ENCODE measurements at places on chromosomes 6 and 20.

DNA sequence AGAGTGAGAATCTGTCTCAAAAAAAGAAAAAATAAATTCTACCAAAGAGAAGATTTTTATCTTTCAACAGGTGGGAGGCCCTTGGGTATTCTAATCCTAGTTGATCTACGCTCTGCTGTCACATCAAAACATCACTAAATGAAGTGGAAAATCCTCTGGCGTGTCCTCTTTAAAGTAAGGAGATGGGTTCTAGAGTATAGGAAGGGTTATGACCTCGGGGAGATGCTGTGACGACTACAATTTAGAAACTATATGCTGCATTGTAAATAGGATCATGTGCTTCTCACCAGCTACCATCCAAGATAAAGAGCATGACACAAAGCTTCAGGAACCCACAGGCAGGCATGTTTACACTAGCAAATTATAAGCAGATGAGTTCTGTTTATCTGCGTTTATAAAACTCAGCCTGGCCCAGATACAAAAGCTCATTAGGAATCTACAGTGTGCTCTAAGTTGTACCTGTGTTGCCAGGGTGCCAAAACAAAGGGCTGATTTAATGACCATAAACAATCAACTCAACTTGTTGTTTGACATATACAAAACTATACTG lies 197.1 kb upstream of the PLN start:
- DNase-seq: peak; percentile 17

GRCh38 chr6:124285146-124285545 lies 481.5 kb downstream of the NKAIN2 start:
- no peak for DNase-seq

DNA sequence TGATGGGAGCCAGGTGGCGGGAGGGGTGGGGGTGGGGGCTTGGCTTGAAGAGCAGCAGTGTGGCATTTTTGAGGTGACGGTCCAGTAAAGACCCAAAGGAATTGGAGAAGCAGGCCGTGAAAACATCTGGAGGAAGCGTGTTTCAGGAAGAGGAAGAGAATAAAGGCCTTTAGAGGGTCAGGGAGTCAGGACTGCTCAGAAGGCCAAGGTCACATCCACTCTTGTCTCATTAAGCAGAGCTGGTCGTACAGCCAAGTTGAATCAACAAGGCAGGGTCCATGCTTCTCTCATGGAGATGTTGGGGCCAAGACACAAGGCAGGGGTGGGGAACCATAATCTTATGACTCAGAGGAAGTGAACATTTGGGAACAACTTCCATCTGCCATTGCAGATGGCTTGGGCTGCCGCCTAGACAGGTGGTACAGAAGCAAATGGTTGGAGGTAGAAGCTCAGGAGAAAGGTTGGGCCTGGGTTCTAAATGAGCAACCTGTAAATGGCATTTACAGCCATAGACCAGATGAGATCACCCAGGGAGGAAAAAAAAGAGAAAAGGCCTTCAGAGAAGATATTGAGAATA lies 179.6 kb downstream of the TTLL2 start:
- DNase-seq: no peak

DNA sequence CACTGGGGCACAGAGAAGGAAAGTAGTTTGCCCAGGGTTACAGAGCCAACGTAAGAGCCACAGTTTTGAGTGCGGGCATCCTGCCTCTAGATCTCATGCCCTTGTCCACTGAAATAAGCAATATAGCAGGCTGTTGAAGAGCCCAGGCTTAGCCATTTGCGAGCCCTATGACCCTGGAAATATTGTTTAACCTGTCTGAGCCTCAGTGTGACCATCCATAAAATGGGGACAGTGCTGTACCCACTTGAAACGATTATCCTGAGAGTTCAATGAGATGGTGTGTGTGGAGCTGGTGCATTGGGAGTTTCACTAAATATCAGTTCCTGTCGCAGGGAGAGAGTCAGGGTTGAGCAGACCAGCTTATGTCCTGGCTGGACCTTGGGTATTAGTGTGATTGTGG lies 173.1 kb upstream of the KCNG1 start:
- no peak for DNase-seq

- DNase-seq: no peak
Measured at GRCh38 chr20:50280851-50281655, 90.4 kb downstream of the CEBPB start.

- no peak for DNase-seq
Measured at GRCh38 chr6:163354085-163354484, 60.4 kb upstream of the QKI start.

DNA sequence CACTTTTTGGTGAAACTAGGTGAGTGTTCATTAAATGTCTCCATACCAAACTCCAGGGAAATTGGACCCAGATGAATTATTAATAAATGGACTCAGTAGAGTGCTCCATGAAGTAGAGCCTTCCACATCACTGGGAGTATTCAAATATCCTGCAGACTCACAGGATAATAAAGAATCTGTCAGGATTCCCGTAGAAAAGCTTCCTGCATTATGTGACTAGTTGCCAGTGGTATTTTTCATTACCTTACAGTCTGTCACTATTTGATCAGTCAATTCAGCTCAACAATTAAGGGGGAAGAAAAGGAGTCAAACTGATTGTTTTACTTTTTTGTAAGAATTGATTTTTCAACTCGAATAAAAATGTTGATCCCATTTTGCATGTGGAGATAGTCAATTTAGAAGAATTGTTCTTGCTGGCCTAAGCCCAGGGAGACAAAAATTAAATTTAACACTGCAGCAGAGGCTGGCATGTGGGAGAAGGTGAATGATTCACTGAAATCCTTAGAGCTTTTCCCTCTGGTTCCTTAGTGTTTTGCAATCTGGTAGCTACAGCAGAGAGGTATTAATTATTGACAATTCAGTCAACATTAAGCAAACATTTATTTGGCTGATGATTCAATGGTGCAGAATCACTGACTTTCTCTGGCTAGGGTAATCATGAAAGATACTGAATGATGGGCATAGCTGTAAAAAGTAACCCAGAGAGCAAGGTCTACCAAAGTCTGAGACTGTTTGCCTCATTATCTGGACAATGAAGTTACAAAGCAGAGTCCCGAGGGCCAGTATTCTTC lies 442.4 kb downstream of the CD83 start:
- DNase-seq: no peak

DNA sequence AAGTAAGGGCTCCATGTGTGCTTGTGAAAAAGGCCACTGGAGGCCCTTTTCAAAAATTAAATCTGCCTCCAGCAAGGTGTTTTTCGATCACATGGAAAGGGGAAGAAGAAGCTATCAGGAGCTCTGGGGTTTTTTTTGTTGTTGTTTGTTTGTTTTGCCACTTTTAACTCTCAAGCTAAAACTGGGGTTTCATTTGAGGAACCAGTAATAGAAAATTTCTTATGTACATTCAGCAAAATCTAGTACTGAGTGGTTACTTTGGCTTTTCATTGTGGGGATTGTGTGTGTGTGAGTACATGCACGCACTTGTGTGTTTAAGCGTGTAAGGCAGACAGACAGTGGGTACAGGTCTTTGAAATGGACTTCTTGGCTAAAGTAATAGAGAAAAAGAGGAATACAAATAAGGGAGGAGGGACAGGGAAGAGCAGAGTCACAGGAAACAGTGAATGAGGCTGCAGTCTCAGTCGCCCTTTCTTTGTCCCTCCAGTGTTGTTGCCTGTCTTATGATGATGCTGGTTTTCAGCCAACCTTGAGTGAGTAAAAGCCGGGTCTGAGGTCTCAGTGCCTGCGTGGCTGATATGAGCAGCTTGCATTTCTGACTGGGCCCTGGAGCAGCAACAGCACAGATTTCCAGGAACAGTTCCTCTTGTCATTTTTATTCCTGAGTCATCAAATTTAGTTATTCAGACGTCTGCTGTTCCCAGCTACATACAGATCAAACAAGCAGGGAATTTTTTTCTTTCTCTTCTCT lies 26.2 kb downstream of the SLC16A10 start:
- DNase-seq: no peak

DNA sequence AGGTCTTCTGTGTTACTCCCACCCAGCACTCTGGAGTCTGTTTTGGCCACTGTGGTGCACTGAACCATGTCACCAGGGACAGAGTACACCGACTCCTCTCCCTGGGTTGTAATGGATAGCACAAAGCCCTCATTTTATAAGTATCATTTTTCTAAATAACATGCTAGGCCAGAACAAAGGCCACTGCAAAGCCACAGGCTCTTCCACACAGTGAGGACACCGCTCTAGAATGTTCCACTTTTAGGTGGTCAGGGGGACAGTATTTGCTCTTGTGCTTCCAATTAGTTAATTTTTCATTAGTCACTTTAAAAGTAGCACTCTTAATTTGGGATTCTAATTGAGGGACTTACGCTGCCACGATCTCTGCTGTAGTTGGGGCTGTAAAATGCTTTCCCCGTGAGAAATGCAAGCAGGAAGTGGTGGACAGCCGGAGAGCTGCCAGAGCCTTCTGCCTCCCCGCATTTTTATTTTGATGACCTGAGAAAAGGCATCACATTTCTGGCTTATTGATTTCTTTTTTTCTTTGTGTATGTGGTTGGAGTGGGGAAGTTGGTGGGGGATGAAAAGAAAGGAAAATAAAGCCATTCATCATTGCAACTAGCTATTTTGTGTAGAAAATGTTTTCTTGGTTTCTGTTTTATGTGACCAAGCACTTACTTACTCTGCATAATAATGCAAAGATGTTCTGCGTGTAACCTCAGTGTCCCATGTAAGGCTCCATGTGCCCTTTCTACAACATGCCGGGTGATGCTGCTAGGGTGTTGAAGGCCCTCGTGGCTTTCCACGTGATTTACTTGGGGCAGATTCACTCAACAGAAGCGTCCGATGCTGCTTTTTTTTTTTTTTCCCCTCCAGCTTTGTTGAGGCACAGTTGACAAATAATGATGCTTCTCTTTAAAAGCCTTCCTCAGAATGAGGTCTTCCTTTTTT lies 195.9 kb downstream of the SASH1 start:
- DNase-seq: no peak

DNA sequence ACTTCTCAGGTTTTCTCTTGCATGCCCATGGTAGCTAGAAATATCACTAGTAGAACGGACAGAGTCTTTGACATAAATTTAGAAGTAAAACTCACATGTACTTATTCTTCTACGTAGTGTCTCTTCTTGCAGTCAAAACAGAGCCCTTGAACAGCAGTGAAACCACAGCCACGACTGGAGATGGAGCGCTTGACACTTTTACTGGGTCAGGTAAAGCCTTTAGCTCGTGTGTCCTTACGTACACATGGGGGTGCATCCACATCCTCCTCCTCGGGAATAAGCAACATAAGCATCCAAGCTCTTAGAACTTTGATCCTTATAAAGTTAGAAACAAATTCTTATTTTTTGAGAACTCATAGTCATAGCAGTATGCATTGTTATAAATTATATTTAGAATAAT lies 215.3 kb downstream of the EYA4 start:
- DNase-seq: no peak

DNA sequence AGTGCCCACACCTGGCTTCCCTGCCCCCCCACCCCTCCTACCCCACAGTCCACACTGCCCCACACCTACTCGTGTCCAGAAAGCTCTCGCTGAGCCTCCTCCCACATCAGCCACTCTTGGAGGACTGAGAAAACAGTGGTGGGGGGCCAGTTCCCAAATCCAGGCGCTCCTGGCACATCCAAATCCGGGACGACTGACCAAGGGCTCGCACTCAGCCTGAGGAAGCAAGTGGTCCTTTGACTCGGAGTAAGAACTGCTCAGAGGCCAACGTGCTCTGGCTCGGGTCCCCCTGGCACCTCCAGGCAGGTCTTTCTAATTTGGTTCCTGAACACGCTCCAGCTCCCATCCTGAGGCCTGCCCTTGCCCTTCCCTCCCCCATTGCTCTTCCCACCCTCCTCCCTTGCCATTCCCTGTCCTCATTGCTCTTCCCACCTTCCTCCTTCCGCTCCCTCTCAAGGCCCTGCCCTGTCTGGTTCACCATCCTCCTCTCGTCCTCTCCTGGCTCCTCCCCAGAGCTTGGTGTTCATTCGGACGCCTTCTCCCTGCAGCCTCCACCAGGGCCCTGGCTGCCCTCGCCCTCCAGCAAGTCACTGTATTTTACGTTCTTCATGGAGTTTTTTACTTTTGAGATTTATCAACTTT lies 83.6 kb downstream of the THBS2 start:
- no peak for DNase-seq

- DNase-seq: peak; percentile 90
Measured at GRCh38 chr6:18280084-18280483, 15.8 kb upstream of the DEK start.

- DNase-seq: no peak
Measured at GRCh38 chr6:21227486-21227885, 366.1 kb upstream of the SOX4 start.

DNA sequence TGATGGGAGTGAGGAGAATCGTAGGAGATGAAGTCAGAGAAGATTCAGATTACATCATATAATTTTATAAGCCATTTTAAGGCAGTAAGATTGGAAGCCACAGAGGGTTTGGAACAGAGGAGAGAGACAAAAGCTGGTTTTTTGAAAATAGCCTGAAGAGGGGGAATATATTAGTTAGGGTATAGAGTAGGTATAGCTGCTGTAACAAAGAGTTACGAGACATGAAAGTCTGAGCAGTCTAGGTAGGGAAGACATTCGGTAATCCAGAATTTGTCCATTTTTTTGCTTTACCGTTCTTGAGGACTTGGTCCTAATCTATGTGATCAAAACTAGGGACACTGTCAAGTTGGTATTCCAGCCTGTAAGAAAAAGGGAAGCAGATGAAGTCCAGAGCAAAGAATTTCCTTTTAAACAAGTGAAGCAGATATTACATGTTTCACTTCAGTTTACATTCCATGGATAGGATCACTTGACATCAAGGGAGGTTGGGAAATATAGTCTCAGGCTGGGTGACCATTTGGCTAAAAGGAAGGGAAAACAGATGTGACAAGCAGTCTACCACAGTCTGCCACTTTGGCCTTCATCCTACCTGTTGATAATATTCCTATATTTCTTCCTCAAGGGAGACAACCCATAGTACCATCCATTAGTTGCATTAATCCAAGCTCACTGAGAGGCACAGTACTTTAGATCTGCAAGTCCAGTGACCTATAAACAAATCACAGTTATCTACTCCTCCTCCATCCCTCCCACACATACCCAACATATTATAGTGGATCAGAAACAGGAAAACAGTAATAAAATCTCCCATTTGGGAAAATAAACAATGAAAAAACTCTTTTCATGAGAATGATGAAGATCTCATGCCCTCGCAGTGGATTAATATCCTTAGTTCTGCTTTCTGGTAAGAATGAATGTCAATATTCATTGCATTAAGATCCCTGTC lies 10.2 kb downstream of the FAM135A start:
- no peak for DNase-seq

GRCh38 chr20:56200456-56200855 lies 48.1 kb upstream of the MC3R start:
- DNase-seq: no peak

GRCh38 chr20:18057101-18057993 lies at the start of gene OVOL2:
TSS of gene OVOL2 (minus strand) at chr20:18057916. CDS start at chr20:18057634, 282 bp downstream.
- DNase-seq: peak; percentile 90

GRCh38 chr6:3226481-3227362 lies 731 bp downstream of the TUBB2B start:
- DNase-seq: peak; percentile 62

DNA sequence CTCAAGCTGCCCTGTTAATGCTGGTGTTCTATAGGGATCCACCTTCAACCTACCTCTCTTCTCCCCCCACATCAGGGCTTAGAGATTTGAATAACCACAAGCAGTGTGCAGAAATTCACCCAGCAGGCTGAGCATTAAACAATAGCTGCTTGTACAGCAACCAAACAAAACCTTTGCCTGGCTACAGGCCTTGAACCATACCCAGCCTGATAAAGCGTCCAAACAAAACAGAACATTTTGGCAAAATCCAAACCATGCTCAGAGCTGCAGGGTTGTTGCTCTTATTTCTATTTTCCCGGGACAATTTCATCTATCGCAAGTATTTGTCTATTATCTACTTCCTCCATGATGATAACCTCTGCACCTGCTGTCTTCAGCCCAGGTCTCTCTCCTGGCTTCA lies 142.3 kb downstream of the UNC5CL start:
- no peak for DNase-seq
